WTC11 (cell line): ENCODE measurements at places on chromosomes 6 and 20. TPM values are rescaled to one million over a fixed set of nuclear protein-coding genes. Genes with fewer than 3 reads are reported as not detected.

GRCh38 chr6:105748737-105749161 lies 337.4 kb upstream of the PRDM1 start:
- DNase-seq, result no peak
- H3K27ac ChIP-seq, result no peak overlapping the region
- no peak overlapping the region for H3K4me3 ChIP-seq
- H3K4me1 ChIP-seq, result peaks cover 22% of the 10 kb centered on the region
- no peaks in the 10 kb centered on the region for H3K27me3 ChIP-seq

DNA sequence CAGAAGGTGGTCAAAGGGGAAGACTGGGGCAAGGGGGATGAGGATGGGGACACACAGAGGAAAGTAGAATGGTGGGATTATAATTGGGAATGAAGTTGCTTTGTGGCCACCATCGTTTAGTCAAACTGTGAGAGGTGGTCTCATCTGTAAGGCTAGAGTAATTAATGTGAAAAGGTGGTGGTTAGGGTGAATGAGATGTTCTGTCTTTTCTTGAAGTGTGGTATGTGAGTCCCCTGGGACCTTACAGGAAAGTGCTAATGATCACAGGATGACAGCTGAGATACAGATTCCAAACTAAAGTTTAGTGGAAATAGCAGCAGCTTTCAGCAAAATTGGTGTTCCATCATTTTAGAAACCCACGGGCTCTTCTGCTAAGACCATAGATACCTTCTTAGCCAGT lies 10.7 kb downstream of the ZFAND3 start:
- no peak overlapping the region for H3K27ac ChIP-seq
- peaks cover 12% of the 10 kb centered on the region for H3K36me3 ChIP-seq
- peaks cover 18% of the 10 kb centered on the region for H3K4me1 ChIP-seq
- H3K4me3 ChIP-seq, result no peak overlapping the region
- DNase-seq, result no peak

DNA sequence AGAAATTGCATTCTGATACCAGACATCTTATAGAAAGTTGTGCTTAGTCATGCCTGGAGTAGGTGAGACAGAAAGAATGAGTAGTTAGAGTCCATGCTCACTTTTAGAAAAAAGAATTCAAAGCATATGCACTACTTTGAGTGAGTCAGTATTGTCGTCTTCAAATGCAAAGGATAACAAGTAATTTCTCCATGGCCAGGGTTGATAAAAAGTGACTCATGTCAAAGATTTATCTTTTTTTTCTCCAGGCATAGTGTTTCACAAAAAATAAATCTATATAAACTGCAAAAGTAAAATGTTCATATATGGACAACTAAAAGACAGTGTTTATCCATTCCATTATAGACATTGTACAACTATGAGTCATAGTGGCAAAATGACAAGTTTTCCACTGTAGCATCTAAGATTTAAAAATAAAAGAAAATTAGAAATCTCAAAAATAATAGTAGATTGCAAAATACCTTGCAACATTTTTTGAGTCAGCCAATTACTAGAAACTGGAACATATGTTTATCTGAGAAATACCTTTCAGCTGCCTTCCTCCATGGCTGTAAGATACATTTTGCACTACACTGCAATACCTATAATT lies 329.6 kb downstream of the GRIK2 start:
- peaks cover 3% of the 10 kb centered on the region; the same call in 1 of the 2 replicates for H3K36me3 ChIP-seq
- H3K27ac ChIP-seq, result no peak overlapping the region
- H3K4me3 ChIP-seq, result no peak overlapping the region
- DNase-seq, result no peak

- no peak overlapping the region for H3K27ac ChIP-seq
- DNase-seq, result no peak
- no peaks in the 10 kb centered on the region for H3K36me3 ChIP-seq
- H3K4me3 ChIP-seq, result no peak overlapping the region
These were observed 27.0 kb upstream of the ADGRF5 start for GRCh38 chr6:46948699-46949098.

MACROD2 gene
- total RNA-seq, result 3.0 to 4.1 TPM (median 3.5 TPM) in 3 replicates

ADGRF4 gene
- not detected in 3 replicates for total RNA-seq

DNA sequence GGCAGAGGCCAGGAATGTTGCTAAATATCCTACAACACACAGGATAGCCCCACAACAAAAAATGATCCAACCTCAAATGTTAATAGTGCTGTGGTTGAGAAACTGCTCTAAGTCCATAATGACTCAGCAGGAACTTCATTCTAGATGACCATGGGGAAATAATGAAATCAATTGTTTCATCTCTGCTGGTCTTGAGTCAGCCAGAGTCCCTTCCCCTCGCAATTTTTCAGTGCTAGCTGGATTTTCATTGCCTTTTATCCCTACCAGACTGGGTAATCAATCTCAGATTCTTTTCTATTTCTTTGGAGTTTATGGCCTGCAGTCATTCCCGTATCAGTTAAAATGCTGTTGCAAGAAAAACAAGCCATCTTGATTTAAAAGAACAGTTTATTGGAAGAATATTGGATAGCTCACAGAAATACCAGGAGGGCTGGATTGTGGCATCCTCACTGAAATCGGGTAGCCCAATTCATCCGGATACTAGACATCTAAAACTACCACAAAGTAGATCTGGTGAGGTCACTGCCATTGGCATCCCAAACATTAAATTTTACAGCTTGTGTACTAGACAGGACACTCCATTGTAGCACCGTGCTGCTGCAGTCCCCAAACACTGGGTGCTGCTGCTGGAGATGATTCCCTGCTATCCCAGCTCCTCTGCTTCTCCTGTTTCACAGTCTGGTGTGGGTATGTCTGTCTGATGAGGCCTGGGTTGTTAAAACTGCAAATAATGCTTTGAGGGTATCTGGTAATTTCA lies 30.3 kb upstream of the POPDC3 start:
- H3K4me3 ChIP-seq, result no peak overlapping the region
- DNase-seq, result no peak
- H3K27me3 ChIP-seq, result no peaks in the 10 kb centered on the region
- H3K36me3 ChIP-seq, result no peaks in the 10 kb centered on the region
- peaks cover 3% of the 10 kb centered on the region; the same call in 1 of the 2 replicates for H3K4me1 ChIP-seq
- H3K27ac ChIP-seq, result no peak overlapping the region

GRCh38 chr20:55615818-55616217 lies 389.5 kb downstream of the CBLN4 start:
- no peak overlapping the region for H3K27ac ChIP-seq
- no peaks in the 10 kb centered on the region for H3K4me1 ChIP-seq
- H3K36me3 ChIP-seq, result peaks cover 77% of the 10 kb centered on the region
- no peak for DNase-seq
- no peak overlapping the region for H3K4me3 ChIP-seq

ADAT2 gene
- total RNA-seq, result 12.6 to 13.3 TPM (median 12.7 TPM) in 3 replicates

DNA sequence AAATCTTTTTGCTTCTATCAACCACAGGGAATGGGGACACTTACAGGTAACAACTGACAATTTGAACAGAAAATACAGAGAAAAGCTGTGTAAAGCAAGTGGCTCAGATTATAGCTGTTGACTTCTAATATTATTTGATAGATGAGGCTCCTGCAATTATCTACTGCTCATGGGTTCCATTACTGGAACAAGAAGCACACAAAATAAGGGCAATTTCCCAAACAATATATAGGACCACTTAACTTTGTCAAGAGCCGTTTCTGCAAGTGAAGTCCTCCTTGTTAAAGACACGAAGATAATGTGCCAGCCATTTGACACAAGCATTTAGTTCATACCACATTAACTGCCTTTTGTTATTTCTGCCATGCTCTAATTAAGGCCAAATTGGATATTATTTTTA lies 315.5 kb upstream of the ARID1B start:
- H3K27me3 ChIP-seq, result no peaks in the 10 kb centered on the region
- no peaks in the 10 kb centered on the region for H3K36me3 ChIP-seq
- H3K4me1 ChIP-seq, result no peaks in the 10 kb centered on the region
- DNase-seq, result no peak

ANGPT4 gene
- 0.20 to 0.32 TPM (median 0.25 TPM) in 3 replicates for total RNA-seq

DNA sequence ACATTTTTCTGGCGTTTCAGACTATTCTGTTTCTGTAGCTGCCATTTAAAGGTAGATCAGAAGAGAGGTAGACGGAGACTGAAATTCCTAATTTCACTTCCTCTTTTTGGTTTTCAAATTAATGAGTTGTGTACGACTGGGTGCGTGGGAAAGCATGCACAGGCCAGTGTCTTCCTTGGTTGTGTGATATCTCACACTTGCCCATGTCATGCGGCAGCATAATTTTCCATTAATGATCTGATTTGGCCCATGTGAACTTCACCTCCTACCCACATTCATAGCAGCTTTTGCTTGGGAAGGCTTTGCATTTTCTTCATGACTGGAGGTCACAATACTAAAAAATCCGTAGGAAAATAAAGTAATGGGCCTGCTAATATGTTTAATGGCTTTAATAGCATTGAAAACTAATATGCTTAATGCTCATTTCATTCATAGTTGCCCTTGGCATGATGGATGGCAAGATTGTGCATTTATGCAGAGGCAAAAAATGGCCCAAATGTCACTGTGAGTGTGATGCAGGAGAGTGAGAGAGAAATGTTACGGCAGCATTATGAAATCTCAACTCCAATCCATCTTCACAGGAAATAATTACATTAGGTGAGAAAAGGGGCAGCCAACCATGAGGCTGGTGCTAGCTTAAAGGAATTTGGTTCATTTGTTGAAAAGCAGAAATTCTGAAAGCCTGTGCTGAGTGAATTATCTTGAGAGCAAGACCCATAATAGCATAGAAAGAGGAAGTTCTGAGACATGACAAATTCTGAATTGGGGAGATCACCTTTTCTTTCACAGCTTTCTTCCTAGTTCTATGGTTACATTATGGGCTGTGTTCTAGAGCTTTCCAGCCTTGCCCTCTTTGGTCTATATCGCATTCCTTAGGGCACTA lies 69.0 kb upstream of the UST start:
- H3K4me1 ChIP-seq, result no peaks in the 10 kb centered on the region
- DNase-seq, result no peak
- H3K27ac ChIP-seq, result no peak overlapping the region
- no peak overlapping the region for H3K4me3 ChIP-seq

GRCh38 chr6:4412488-4412887 lies 277.1 kb upstream of the ECI2 start:
- peaks cover 14% of the 10 kb centered on the region for H3K36me3 ChIP-seq
- H3K27ac ChIP-seq, result no peak overlapping the region
- H3K27me3 ChIP-seq, result peaks cover 14% of the 10 kb centered on the region

DNA sequence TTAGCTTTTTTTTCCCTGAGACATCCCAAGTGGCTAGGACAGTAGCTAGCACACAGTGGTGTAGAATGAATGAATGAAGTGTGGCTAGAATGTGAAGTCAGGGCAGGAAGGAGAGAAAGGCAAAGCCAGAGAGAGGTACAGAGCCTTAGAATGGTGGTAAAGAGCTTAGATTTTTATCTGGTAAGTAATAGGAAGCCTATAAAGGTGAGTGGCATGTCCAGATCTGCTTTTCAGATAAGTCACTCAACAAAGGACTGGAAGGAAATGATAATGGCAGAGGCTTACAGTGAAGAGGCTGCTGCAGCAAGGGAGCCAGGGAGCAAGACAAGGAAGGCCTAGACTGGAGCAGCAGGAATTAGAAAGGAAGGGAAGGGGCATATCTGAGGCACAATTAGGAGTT lies 96.0 kb upstream of the PRDM1 start:
- H3K27ac ChIP-seq, result no peak overlapping the region
- peaks cover 100% of the 10 kb centered on the region for H3K27me3 ChIP-seq
- H3K4me1 ChIP-seq, result peaks cover 39% of the 10 kb centered on the region
- no peak for DNase-seq
- H3K4me3 ChIP-seq, result no peak overlapping the region
- no peaks in the 10 kb centered on the region for H3K36me3 ChIP-seq

- peaks cover 81% of the 10 kb centered on the region for H3K27me3 ChIP-seq
- peak overlapping the region; percentile 88 for H3K4me3 ChIP-seq
- peak; percentile 91 for DNase-seq
These were observed 613 bp upstream of the DLL1 start for GRCh38 chr6:170291271-170292110.

DNA sequence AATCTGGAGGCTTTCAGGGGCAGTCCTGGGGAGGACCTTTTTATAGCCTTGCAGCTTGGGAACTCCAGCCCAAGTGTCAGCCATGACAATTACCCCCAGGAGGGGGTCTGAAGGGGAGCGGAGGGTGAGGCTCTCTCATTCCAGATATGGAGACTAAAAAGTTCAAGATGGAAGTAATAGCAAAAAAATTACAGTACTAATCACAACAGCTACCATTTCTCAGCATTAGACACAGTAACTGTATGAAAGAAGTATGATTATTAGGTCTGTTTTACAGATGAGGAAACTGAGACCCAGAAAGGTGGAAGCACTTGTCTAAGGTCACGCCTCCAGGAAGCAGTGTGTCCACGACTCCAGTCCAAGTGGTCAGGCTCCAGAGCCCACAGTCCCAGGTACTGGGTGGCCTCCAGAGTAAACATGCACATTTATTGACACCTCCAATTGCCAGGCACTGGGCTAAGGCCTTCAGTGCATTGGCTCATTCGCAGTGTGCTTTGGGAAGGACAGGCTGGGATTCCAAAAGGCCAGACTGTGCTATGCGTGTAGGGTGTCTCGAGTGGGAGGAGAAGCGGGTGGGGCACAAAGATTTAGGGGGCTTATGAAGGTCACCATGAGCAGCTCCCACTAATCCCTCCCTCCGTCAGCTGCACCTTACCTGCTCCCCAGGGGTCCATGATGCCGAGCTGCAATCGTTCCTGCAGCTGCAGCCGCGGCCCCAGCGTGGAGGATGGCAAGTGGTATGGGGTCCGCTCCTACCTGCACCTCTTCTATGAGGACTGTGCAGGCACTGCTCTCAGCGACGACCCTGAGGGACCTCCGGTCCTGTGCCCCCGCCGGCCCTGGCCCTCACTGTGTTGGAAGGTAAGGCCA lies 2.3 kb downstream of the NRSN2 start:
- peak overlapping the region; percentile 89 for H3K4me3 ChIP-seq
- no peak for DNase-seq
- peaks cover 6% of the 10 kb centered on the region for H3K27me3 ChIP-seq
- H3K27ac ChIP-seq, result no peak overlapping the region
- peaks cover 2% of the 10 kb centered on the region; the same call in 1 of the 2 replicates for H3K36me3 ChIP-seq

DNA sequence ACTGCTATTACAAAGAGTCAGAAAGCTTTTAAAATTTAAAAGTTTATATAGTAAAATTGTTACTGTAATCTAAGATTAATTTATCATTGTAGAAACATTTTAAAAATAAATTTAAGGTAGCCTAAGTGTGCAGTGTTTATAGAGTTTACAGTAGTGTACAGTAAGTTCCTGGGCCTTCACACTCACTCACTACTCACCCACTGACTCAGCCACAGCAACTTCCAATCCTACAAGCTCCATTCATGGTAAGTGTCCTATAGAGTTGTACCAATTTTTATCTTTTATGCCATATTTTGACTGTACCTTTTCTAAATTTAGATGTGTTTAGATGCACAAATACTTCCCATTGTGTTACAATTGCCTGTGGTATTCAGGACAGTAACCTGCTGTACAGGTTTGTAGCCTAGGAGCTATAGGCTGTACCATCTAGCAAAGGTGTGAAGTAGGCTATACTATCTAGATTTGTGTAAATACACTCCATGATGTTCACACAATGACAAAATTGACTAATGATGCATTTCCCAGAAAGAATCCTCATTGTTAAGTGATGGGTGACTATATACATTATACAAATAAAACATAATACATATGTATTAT lies 10.2 kb upstream of the TMEM170B start:
- no peaks in the 10 kb centered on the region for H3K36me3 ChIP-seq
- no peak for DNase-seq
- H3K4me1 ChIP-seq, result no peaks in the 10 kb centered on the region
- H3K27me3 ChIP-seq, result no peaks in the 10 kb centered on the region; the same call in 1 of the 2 replicates

RGS19 gene
- 13.8 to 15.9 TPM (median 15.1 TPM) in 3 replicates for total RNA-seq
